MCF 10A (cell line): ENCODE measurements at places on chromosomes 11 and 22. TPM values are rescaled to one million over a fixed set of nuclear protein-coding genes. Genes with fewer than 3 reads are reported as not detected.

Gene PANX3
- not detected in 2 replicates for total RNA-seq

GRCh38 chr11:60363542-60364470 is 14.5 kb upstream of the MS4A7 start:
- no peaks in the 10 kb centered on the region for H3K36me3 ChIP-seq
- peak; percentile 77 for DNase-seq
- H3K4me3 ChIP-seq: no peak overlapping the region
- H3K27me3 ChIP-seq: peaks cover 30% of the 10 kb centered on the region
- H3K4me1 ChIP-seq: peaks cover 8% of the 10 kb centered on the region

DNA sequence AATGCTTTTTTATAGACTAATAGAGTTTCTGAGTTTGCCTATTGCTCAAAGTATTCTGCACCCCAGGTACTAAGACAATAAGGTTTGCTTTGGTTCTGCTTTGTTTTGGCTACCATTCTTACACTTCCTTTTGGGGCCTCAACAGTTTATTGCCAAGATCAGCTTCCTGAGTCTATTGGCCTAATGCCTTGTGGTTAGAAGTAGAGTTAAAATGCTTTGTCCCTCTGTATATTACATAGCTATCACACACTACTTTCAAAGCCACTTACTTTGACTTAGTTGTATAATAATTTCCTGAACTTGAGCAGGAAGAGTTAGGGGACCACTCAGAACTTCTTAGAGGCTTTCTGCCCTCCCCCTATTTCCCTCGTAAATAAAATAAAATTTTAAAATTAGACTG is 96.5 kb downstream of the DLG2 start:
- no peaks in the 10 kb centered on the region for H3K36me3 ChIP-seq
- no peaks in the 10 kb centered on the region for H3K4me1 ChIP-seq
- DNase-seq: no peak
- peaks cover 10% of the 10 kb centered on the region for H3K27me3 ChIP-seq

GRCh38 chr11:127609025-127609773 is 608.6 kb upstream of the KIRREL3 start:
- DNase-seq: no peak
- no peaks in the 10 kb centered on the region for H3K4me1 ChIP-seq
- H3K27ac ChIP-seq: no peak overlapping the region
- no peaks in the 10 kb centered on the region for H3K36me3 ChIP-seq
- no peaks in the 10 kb centered on the region for H3K27me3 ChIP-seq

DNA sequence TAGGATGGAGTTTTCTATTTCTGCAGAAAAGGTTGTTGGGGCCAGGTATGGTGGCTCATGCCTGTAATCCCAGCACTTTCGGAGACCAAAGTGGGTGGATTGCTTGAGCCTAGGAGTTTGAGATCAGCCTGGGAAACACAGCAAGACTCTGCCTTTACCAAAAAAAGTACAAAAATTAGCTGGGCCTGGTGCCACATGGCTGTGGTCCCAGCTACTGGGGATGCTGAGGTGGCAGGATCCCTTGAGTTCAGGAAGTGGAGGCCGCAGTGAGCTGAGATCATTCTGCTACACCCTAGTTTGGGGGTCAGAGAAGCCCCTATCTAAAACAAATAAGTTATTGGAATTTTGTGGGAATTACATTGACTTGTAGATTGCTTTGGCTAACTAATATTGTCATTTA is 71.7 kb downstream of the FDX1 start:
- peaks cover 8% of the 10 kb centered on the region for H3K4me1 ChIP-seq
- no peak overlapping the region for H3K4me3 ChIP-seq
- no peak overlapping the region for H3K27ac ChIP-seq
- no peaks in the 10 kb centered on the region for H3K36me3 ChIP-seq
- DNase-seq: no peak

- H3K27me3 ChIP-seq: no peaks in the 10 kb centered on the region
- H3K4me1 ChIP-seq: peaks cover 6% of the 10 kb centered on the region
- peaks cover 19% of the 10 kb centered on the region for H3K36me3 ChIP-seq
- H3K4me3 ChIP-seq: no peak overlapping the region
- DNase-seq: no peak
Measured at GRCh38 chr11:66226101-66226500, 42.3 kb upstream of the RAB1B start.

- H3K4me1 ChIP-seq: no peaks in the 10 kb centered on the region
- no peak overlapping the region for H3K27ac ChIP-seq
- H3K36me3 ChIP-seq: no peaks in the 10 kb centered on the region
- no peak overlapping the region for H3K4me3 ChIP-seq
Measured at GRCh38 chr11:26017322-26017860, 314.5 kb upstream of the ANO3 start.

GRCh38 chr11:16287630-16288280 is 68.6 kb downstream of the SOX6 start:
- no peaks in the 10 kb centered on the region for H3K36me3 ChIP-seq
- no peak overlapping the region for H3K4me3 ChIP-seq
- no peak for DNase-seq
- no peaks in the 10 kb centered on the region for H3K27me3 ChIP-seq
- no peak overlapping the region for H3K27ac ChIP-seq

Gene OR2AG2
- 0.37 and 0.39 TPM in 2 replicates for total RNA-seq

GRCh38 chr11:115390441-115390840 is 113.8 kb downstream of the CADM1 start:
- H3K27ac ChIP-seq: no peak overlapping the region
- H3K27me3 ChIP-seq: peaks cover 96% of the 10 kb centered on the region
- DNase-seq: no peak
- H3K4me3 ChIP-seq: no peak overlapping the region
- H3K4me1 ChIP-seq: no peaks in the 10 kb centered on the region
- no peaks in the 10 kb centered on the region for H3K36me3 ChIP-seq

DNA sequence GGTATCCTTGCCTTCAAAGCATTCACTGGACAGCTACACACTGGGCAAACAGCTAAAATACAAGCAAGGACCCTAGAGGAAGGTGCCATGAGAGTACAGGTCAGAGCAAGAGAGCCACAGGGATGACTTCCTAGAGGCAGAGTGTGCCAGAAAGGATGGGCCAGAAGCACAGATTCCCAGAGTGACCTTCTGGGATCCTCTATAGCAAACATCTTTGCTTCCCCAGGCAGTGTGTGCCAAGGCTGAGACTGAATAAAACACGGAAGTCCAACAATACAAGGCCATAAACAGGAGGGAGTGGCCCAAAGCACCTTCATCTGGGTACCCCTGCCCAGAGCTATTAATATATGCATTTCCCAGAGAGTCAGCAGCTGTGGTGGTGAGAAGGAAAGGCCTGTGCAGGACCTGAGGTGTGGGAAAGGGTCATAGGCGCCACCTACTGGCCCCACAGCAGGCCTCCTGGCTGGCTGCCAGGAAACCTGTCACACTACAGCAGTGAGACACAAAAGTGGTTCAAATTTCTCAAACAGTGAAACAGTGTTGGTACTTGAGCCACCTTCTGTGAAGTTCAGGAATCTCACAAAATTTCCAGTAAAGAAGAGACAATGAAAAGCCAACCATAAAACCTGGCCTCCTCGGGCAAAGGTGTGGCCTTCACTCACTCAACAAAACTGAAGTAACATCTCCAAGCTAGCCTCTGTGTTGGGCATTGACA is 20.3 kb downstream of the CLPB start:
- peaks cover 5% of the 10 kb centered on the region for H3K4me1 ChIP-seq
- no peak overlapping the region for H3K27ac ChIP-seq
- H3K27me3 ChIP-seq: no peaks in the 10 kb centered on the region
- peak; percentile 85 for DNase-seq
- H3K36me3 ChIP-seq: no peaks in the 10 kb centered on the region
- H3K4me3 ChIP-seq: no peak overlapping the region

Gene HTR3B
- total RNA-seq: not detected in 2 replicates

DNA sequence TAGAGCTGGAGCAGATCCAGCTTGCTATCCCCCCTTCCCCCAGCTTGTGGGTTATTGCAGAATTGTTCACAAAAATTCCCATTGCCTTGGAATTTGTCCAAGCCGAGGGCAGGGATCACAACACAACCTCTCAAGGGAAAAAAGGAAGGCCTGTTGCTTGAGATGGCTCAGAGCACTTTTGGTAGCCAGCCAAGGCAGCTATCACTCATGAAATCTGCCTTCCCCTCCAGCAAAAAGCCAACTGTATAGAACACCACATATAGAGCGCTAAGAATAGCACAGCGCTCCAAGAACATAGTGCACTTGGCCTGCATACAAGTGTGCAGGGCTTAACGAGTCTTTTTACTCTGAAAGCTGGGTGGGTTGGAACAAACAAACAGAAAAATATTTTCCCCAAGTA is 46.2 kb downstream of the FAM83F start:
- H3K27ac ChIP-seq: peak overlapping the region; percentile 52
- H3K4me1 ChIP-seq: peaks cover 47% of the 10 kb centered on the region
- H3K4me3 ChIP-seq: peak overlapping the region; percentile 65

DNA sequence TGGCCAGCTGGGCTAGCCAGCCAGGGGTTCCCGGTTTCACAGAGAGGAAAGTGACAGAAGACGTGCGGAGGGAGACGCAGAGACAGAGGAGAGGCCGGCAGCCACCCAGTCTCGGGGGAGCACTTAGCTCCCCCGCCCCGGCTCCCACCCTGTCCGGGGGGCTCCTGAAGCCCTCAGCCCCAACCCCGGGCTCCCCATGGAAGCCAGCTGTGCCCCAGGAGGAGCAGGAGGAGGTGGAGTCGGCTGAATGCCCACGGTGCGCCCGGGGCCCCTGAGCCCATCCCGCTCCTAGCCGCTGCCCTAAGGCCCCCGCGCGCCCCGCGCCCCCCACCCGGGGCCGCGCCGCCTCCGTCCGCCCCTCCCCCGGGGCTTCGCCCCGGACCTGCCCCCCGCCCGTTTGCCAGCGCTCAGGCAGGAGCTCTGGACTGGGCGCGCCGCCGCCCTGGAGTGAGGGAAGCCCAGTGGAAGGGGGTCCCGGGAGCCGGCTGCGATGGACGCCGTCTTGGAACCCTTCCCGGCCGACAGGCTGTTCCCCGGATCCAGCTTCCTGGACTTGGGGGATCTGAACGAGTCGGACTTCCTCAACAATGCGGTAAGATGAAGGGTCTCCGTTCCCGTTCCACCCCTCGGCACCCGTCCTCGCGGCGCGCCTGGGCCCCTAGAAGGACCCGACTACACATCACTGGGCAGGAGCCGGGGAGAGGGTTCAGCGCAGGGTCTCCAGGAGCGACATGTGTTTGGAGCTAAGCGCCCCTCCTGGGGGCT is at the start of gene CREB3L1:
Gene CREB3L1 (plus strand): TSS at position 41 of the 765 bp plus-strand sequence. CDS start 450 bp downstream, at position 491.
- H3K27me3 ChIP-seq: peaks cover 12% of the 10 kb centered on the region
- H3K27ac ChIP-seq: no peak within 1 kb of the TSS
- H3K4me1 ChIP-seq: peaks cover 14% of the 10 kb centered on the region
- DNase-seq: no peak
- H3K36me3 ChIP-seq: no peaks in the 10 kb centered on the region
- no peak within 1 kb of the TSS for H3K4me3 ChIP-seq

Gene MUC6
- not detected in 2 replicates for total RNA-seq

Gene POTEH
- total RNA-seq: not detected in 2 replicates

DNA sequence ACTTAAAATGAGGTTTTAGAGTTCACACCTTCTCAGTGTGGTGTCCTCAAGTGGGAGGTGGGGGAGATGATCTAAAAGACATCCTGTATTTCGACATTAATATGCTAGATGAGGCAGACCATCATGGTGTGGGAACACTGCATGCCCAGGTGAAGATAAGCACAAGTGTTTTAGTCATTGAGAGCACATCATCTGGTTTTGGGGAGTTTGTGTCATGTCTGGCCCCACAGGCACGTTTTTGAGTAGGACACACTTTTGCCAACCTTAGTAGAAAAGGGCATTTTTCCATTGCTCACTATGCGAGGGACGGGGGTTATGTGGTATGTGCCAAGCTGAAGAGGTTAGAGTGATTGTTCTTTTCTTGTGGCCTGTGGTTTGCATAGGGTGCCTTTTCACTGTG is 189.3 kb downstream of the DBX1 start:
- no peak for DNase-seq
- H3K4me3 ChIP-seq: no peak overlapping the region

DNA sequence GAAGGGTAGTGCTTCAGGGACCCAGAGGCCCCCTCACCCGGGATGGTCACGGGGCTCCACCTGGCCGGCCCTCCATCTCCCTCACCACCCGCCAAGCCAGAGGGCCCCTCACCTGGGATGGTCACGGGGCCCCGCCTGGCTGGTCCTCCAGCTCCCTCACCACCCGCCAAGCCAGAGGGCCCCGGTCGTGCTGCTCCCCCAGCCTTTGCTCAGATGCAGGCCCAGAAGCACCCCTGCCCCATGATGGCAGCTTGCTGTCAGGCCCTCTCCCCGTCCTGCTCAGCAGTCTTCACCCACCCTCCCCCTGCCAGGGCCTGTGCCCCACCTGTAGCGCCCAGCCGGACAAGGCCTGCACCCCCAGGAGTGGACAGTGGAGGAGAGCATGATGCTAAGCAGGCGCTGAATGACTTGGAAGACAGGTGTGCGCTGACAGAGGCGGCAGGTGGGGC is 7.3 kb downstream of the DENND6B start:
- H3K36me3 ChIP-seq: no peaks in the 10 kb centered on the region
- DNase-seq: no peak
- no peaks in the 10 kb centered on the region for H3K27me3 ChIP-seq
- no peak overlapping the region for H3K4me3 ChIP-seq

Gene ZMAT5
- 19.0 and 25.6 TPM in 2 replicates for total RNA-seq

DNA sequence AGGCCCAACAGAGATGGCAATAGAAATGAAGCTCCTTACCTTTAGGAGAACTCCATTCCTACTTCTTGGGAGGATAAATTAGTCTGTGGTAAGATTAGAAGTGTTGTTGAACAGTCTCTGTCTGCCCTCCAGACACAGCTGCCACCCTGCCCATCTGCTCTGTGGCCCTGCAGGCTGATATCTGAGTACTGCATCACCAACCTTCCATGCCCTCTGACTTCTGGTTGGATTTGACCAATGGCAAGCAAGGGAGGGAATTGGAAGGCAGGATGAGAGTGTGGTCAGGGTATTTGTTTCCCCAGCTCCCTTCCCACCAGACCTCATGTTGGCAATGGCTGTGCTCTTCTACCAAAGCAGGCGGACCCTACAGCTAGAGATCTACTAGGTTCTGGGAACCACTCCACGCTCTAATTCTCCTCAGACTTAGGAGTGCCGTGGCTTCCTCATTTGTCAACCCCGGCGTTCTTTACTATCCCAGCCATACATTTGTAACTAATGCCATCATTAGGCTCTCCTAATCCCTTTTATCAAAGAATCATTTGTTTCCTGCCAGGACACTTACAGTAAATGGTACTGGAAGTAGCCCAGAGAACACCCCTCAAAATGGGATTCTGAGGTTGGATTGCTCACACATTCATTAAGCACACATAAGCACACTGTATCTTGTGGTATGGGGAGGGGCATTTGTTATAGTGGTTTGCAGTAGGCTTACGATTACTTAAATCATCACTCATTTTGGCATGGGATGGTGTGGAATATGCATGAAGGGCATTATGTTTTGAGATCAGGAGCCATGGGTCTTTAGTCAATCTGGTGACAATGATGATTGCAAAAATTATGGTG is 35.4 kb upstream of the CD44 start:
- no peak overlapping the region for H3K27ac ChIP-seq
- H3K4me1 ChIP-seq: peaks cover 15% of the 10 kb centered on the region
- no peak overlapping the region for H3K4me3 ChIP-seq
- no peaks in the 10 kb centered on the region for H3K36me3 ChIP-seq
- no peaks in the 10 kb centered on the region for H3K27me3 ChIP-seq

GRCh38 chr11:47714554-47715081 is 551 bp downstream of the AGBL2 start:
- peaks cover 7% of the 10 kb centered on the region for H3K4me1 ChIP-seq
- peak overlapping the region; percentile 72 for H3K27ac ChIP-seq
- peaks cover 55% of the 10 kb centered on the region for H3K36me3 ChIP-seq
- H3K4me3 ChIP-seq: peak overlapping the region; percentile 80
- no peaks in the 10 kb centered on the region for H3K27me3 ChIP-seq
- no peak for DNase-seq

GRCh38 chr11:110174645-110175310 is 81.6 kb downstream of the ZC3H12C start:
- peak overlapping the region; percentile 83 for H3K27ac ChIP-seq
- no peak overlapping the region for H3K4me3 ChIP-seq
- peaks cover 37% of the 10 kb centered on the region for H3K36me3 ChIP-seq
- no peak for DNase-seq
- H3K4me1 ChIP-seq: peaks cover 12% of the 10 kb centered on the region
